Naive thymus-derived CD8-positive, alpha-beta T cell (primary cell): ENCODE measurements at places on chromosomes 5 and 9. TPM values are rescaled to one million over a fixed set of nuclear protein-coding genes. Genes with fewer than 3 reads are reported as not detected.

DNA sequence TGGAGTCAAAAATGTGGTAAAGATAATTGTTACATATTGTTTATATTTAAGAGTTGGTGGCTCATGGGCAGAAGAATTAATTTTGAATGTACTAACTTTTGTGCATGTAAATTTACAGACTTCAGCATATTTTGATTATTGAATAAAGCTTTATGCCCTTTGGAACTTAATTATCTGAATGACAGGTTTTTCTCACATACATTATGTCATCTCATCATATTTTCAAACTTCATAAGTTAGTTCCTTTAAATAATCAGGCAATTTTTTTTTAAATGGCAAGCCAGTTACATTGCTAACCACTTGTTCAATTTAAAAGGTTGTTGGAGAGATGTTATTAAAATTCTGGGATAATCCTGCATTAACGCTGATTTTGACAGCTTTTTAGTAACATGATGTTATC lies 184.6 kb upstream of the EDIL3 start:
- DNase-seq, result no peak

GRCh38 chr5:125372694-125373631 lies 626.5 kb upstream of the ZNF608 start:
- no peak for DNase-seq

DNA sequence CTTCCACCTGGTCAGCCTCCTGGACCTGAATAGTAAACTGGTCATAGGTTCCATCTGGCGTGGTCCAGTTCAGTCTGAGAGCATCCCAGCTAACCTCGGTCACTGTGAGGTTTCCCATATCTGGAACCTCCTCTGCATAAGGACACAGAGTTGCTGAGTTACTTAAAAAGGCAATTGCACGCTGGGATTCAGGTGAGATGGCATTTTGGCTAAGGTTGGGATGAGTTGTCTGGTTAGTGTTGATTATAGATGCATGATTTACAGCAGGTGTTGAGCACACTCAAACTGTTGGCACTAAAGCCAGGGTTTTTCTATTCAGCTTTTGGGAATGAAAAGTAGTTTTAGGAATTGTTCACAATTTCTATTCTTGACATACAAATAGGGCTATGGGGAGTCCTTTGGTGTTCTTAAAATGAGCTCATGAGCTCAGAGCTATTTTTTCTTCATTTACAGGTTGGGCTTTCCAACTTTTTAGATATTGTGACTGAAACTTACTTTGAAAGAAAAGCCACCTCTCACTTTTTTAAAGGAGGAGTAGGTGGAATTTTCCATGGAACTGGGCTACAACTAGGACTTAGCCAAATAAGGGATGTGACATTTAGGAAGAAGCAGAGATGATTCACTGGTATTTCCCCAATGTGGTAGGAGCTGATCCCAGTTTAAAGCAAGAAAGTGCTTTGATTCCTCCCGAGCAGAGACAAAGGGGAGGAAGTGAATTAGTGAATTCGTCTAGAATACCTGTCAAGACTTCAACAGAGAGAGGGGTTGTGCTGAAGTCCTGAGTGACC lies 54.7 kb downstream of the TNC start:
- no peak for DNase-seq

DNA sequence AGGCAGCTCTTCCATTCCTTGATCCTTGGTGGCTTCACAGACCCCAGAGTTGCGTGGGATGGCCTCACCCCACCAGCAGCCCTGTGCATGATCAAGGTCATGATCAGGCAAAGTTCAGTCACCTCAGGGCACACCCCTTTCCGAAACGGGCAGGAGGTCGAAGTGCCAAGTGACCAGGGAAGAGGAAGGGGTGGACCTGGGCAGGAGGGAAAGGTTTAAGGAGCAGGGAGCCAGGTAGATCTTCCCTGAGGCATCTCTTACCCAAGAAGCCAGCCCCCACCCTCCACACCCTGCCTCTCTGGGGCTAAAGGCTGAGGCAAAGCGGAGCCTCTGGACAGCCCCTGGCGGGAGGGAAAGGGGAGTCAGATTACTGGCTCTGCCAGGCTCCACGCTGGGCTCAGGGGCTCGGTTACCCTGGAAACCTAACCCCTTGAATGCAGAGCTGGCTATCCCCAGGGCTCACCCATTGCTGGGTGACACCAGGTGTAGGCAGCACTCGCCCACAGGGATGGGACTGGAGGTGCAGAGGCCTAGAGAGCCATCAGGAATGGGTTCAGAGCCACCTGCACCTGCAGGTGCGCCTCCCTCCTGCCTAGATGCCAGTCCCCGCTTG lies 3.6 kb downstream of the MGAT4B start:
- DNase-seq, result no peak

DNA sequence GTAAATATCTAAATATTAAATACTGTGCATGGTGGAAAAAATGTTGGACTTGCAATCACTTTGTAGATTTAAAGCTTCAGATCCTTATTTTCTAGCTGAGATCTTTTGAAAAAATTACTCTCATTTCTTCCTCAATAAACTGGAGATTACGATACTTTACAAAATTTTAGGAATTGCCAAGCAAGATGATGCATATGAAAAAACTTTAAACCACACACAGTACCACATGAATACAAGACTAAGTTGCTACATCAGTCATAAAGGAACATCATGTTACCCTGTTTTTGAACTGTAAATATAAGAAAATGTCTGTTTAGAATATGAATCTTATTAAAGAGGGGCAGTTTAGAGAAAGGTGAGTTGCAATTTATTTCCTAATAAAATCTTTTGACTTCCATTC lies 703.6 kb upstream of the NUDT12 start:
- DNase-seq, result no peak

DNA sequence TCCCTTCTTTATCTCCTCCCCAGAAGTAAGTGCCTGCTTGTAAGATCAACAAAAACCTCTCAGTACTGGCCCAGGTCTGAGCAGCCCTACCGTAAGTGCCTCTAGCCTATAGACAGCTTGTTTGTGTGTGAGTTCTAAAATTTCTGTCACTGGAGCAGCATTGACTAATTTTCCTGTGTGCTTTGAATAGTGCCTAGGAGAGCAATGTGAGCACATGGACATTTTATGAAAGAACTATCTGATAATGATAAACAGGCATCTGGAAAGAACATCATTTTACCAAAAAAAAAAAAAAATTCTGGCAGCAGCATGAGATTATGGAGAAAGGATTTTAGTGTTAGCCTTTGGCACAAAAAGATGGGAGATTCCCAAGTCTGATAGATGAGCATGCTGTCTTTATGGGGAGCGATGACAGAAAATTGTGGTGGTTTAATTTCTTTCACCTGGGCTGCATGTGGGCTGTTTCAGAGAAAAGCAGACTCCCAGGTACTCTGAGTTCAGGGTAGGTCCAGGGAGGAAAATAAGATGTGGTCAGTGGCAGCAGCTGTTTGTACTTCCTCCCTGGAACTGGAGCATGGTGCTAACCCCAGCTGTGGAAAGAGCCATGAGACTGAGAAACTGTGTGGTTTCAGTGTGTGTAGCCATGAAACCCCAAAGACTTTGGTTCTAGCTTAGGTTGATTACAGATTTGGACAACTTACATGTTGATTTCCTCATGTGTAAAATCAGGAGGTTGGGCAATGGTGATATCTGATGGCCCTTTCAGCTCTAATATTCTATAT lies 419.9 kb downstream of the NTRK2 start:
- DNase-seq, result no peak

DNA sequence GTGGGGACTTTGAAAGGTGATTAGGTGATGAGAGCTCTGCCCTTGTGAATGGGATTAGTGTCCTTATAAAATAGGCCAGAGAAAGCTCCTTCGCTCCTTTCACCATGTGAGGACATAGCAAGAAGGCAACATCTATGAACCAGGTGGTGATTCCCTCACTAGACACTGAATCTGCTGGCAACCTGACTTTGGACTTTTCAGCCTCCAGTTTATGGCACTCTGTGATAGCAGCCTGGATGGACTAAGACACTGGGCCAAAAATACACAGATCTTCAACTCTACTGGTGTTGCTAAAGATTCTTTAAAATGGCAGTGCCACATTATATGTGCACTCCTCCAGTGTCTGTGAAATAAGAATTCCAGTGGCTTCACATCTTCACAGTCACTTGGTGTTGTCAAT lies 41.2 kb upstream of the COL15A1 start:
- no peak for DNase-seq

The PRDM9 gene
- not detected for total RNA-seq

The HDHD3 gene
- total RNA-seq, result 26.2 TPM

The GNPDA1 gene
- 29.4 TPM for total RNA-seq

The AQP3 gene
- total RNA-seq, result 71.6 TPM

The AGXT2 gene
- not detected for total RNA-seq

The PCDHGA12 gene
- 0.22 TPM for total RNA-seq

The CYLC2 gene
- not detected for total RNA-seq

The CORO2A gene
- 10.8 TPM for total RNA-seq

The PCDHA1 gene
- not detected for total RNA-seq
